NCI-H2081 (cell line): ENCODE measurements at places on chromosomes 6 and 20.

- DNase-seq = no peak
Observed at GRCh38 chr20:46172961-46173536, 54.9 kb downstream of the CD40 start.

- no peak for DNase-seq
Observed at GRCh38 chr6:132952031-132952867, 137.9 kb downstream of the RPS12 start.

DNA sequence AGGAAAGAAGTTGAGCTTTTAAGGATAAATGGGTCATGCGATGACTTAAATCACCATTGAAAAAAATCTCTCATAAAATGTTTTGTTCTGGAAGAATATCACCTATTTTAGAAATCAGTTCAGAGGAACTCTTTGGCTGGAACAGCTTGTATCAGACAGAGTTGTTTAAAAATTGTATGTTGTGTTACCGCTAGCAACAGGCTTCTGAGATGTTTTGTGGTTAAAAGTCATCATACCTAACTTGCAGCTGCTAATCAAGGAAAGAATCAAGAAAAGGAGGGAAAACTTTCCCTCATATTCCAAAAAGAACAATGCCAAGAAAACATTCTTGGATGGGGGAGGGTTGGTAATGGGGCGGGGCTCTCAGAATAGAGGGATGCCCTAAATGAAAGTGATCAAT lies 220.7 kb upstream of the CITED2 start:
- DNase-seq = no peak

DNA sequence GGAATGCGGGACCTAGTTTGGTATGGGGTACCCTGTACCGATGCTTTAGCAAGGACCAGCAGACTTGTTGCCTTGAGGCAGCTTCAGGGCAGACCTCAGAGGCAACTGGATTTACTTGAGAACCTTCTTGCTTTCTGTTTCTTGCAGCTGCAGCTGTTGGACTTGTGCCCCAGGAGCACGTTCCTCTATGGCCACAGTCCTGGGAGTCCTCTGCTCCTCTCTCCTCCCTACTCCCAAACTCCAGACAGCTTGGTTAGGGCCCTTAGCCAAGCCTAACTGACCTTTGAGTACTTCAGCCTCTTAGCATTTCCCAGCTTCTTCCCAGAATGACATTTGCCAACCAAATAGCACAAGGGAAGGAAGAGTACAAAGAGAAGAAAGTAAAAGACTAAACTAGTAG lies 34.7 kb downstream of the GHRH start:
- no peak for DNase-seq

- no peak for DNase-seq
Observed at GRCh38 chr6:147756891-147757290, 248.4 kb downstream of the SAMD5 start.

DNA sequence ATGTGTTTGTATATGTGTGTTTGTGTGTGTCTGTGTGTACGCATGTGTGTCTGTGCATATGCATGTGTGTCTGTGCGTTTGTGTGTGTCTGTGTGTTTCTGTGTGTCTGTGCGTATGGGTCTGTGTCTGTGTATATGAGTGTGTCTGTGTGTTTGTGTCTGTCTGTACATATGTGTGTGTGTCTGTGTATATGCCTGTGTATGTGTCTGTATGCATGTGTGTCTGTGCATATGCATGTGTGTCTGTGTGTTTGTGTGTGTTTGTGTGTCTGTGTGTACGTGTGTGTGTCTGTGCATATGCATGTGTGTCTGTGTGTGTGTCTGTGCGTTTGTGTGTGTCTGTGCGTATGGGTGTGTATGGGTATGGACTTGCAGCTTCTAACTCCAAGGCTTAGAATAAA lies 174.0 kb upstream of the NOX3 start:
- no peak for DNase-seq

DNA sequence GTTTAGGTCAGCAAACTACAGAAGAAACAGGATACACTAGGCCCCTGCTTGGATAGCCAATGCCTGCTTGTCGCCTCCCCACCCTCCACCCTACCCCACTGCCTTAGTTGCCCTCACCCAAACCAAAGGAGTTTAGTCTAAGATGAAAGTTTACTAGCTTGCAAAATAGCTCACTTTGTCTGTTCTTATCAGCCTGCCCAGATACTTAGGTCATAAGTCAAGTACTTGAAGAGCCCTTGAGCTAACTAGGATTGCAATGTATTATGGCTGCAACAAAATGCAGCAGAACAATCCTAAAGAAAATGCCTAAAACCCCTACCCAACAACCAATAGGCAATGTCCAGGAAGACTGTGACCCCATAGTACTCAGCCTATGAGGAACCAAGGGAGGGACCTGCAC lies 7.3 kb upstream of the ENTPD6 start:
- DNase-seq = no peak

- no peak for DNase-seq
Observed at GRCh38 chr6:156846845-156847599, 69.8 kb downstream of the ARID1B start.

DNA sequence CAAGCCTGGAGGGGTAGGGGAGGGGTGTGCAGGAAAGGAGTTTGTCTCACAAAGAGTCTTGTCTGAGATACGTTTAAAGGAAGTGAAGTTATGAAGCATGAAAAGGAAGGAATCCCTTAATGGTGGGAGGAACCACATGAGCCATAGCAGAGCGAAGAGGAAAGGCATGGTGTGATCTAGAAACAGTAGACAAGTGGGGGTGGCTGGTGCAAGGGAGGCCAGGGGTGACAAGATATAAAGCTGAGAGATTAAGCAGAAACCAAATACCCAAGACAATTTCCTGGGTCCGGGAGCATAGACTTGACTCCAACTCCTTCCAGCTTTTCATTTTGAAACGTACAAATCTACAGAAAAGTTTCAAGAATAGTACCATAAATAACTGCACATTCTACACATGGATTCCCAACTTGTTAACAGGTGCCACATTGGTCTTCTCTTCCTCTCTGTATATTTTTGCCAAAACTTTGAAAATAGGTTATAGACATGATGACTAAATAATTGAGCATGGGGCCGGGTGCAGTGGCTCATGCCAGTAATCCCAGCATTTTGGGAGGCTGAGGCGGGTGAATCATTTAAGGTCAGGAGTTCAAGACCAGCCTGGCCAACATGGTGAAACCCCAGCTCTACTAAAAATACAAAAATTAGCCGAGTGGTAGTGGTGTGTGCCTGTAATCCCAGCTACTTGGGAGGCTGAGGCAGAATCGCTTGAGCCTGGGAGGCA lies 211.6 kb downstream of the SLC24A3 start:
- no peak for DNase-seq

DNA sequence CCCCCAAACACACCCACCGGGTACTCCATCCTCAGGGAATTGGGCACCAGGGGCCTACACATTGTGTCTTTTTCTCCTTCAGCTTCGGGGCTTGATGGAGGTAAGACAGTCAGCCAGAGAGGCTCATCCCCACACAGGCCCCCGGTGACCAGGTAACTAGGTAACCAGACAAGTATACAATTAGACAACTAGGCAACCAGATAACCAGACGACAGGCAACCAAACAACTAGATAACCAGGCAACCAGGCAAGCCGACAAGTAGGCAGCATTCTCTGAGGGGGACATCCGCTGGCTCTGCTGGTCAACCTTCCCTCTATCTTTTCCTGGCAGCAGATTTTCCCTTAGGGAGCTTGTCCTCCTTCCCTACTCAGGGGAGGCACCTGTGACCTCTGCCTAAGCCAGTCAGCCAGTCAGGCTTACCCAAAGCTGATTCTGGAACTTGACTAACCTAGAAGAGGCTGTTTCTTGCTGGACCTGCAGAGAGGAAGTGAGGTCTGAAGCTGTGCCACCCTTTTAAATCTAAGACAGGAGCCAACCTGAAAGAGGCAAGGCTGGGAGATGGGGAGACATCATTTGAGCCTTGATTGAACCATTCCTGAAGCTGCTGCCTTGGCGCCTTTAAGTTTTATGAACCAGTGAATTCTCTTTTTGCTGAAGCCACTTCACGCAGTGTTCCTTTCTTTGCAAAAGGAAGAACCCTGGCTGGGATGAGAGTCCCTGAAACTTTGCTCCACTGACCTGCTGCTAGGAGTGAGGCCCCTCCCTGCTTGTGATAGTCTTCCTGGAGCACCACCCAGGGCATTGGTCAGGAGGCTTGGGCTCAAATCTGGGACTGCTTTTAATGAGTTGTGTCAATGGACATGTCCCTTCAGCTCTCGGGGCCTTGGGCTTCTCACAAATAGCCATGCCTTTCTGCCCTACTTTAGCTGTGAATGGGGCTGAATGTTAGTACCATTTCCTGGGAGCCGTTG lies 96.4 kb upstream of the RNF24 start:
- no peak for DNase-seq

DNA sequence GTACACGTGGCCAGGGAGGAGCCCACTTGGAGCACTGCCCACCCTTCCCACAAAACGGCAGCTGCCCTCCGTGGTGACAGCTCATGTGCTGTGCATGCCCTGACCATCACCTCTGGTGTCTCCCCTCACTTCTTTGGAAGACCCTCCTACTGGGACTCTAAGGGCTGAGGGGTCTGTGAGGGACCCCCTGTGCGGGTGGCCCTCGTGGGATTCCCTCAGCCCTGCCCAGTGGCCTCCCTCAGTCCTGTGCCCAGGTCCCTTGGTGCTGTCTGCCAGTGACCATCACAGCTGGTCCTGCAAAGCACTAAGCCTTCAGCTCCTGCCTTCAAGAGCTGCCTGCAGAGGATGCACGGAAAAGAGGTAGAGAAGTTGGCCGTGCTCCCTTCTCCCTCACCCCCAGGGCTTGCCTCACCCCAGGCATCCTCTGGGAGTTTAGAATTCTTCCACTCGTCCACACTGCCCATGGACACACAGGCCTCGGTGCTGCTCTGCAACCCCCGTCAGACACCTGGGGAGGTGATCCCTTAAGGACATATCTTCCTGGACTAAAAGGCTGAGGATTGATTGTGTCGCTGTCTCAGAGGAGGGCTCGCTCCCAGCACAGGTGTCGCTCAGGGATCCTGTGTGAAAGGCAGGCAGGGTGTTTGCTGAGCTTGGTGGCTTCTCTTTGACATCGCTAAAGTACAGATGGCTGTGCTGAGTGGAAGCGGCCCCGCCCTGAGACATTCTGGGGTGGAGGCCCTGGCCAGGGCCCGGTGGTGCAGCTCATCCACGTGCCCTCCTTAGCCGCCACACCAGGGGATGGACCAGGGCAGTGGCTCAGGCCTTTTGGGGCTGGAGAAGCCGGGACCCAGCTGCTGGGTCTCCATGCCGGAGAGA lies 119.5 kb upstream of the FRMD1 start:
- DNase-seq = no peak

DNA sequence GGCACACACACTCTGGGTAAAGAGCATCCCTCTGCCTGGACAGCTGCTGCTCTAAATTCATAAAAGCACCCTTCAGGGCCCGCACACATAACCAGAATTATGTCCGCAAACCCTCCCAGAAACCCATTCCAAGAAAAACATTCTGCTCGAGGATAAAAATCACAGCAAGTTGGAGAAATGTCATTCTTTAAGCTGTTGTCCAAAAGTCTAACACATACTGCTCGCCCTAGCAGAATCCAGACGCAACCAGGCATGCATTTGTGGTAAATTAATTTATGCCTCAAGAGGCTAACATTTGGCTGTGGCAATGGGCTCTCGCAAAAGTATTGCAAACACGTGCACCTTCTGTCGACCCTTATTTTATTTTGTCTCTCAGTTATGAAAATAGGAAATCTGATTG lies 116.1 kb upstream of the INSM1 start:
- DNase-seq = peak; percentile 55

DNA sequence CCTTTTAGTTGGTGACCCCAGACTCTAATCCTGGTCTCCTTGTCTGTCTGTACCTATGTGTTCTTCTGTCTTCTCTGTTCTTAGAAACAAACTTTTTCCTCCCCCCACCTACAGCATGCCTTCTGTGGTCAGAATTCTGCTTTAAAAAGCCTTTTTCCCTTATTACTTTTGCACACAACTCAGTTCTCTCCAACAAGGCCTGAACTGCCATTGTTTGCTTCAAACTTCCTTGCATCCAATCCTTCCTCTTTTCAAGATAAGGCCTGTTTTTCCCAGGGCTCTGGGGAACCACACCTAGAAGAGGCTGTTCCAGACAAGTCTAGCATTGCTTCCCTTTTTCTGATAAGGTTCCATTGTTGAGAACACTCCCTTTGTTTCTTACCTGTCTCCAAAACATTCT lies 22.2 kb upstream of the NCOA3 start:
- no peak for DNase-seq

- DNase-seq = no peak
Observed at GRCh38 chr6:170345662-170346061, 39.1 kb downstream of the FAM120B start.

- DNase-seq = no peak
Observed at GRCh38 chr20:38162878-38163875, 1.9 kb downstream of the TGM2 start.

GRCh38 chr20:53269380-53269779 lies 297.2 kb downstream of the TSHZ2 start:
- DNase-seq = no peak

DNA sequence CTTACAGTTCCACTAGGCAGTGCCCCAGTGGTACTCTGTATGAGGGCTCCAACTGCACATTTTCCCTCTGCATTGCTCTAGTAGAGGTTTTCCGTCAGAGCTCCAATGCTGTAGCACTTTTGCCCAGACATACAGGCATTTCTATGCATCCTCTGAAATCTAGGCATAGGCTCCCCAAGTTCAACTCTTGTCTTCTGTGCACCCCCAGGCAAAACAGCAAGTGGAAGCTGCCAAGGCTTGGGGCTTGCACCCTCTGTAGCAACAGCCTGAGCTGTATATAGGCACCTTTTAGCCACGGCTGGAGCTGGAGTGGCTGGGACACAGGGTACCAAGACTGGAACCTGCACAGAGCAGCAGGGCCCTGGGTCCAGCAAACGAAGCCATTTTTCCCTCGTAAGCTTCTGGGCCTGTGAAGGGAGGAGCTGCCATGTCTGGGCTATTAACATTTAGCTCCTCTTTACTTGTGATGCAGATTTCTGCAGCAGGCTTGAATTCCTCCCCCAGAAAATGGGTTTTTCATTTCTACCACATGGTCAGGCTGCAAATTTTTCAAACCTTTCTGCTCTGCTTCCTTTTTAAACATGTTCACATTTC lies 596.2 kb upstream of the ADGRB3 start:
- no peak for DNase-seq
